CD4-positive, alpha-beta T cell treated with Interleukin-4 for 1 hour (primary cell): ENCODE measurements at places on chromosomes 2 and 18.

DNA sequence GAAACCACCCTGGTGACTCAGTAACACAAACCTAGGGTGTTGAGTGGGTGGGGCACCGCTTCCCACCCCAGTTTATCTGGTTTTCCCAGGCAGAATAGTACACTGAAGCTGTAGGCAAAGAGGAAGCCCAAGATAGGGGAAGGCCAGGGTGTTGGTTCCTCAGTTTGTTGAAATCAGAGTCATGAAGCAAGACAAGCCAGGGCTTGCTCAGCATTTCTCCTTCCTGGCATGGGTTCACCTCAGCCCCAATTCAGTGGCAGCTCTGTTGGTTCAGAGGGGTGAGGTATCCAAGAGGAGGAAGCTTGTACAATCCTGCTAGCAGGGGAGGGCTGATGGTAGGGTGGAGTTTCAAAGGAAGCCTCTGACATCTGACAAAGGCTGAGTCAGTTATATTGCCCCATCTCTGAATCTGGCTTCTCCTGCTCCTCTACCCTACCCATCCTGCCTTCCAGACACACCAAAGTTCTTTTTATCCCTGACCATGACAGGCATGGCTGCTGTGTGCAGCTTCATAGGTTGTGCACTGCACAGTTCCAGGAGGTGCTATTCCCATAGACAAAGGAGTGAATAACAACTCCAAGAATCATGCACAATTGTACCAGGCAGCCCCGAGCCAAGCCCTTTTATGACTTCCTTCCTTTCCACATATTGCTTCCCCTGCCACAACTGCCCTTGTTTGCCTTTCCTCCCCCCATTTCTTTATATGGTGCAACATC is 24.9 kb upstream of the RAB10 start:
- peak; percentile 31 for DNase-seq

- no peak for DNase-seq
Observed at GRCh38 chr18:80205294-80205693, 42.0 kb downstream of the PARD6G start.

DNA sequence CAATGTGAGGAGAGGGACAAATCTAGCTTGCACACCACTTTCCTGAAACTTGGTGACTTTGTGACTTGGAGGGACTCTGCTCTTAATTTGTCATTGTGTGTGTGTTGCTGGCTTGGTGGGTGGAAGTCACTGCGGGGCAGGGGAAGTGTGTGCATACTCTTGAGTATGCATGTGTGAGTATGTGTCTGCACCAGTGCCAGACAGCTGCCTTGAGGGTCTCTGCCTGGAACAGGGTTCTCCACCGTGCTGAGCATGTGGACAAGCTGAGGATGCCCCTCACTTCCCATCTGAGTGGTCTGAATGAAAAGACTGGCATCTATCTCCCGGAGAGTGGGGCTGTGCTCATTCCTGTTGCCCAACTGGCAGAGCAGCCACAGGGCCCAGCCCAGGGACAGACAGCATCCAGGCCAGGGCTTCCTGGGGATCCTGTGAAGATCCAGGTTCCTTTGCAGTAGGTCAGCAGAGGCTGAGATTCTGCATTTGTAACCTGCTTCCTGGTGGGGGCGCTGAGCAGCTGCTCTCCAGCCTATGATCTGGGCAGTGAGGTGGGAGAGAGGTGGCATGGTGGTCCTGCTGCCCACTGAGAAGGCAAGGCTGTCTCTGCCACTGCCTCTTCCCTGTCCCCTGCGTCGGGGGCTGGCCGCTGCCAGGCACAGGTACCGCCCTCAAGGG is 138.9 kb upstream of the HAAO start:
- no peak for DNase-seq

- DNase-seq: peak; percentile 14
Observed at GRCh38 chr2:187138265-187138664, 289.3 kb upstream of the ZSWIM2 start.

- no peak for DNase-seq
Observed at GRCh38 chr2:109233643-109234042, 104.6 kb downstream of the SH3RF3 start.

DNA sequence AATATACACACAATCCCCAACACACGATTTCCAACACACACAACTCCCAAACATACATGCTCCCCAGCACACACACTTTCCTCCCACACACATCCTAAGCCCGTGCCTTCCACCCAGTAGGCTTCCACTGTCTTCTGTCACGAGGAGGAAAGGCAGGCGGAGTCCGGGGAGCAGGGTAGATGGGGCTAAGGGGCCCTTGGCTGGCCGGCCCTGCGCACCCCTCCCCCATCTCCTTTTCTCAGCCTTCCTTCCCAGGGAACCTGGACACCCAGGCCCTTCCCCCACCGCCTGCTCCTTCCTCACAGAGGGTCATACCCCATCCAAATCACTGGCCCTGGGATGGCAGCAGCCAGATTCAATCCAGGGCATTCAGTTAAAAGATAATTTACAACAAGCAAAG is 3.4 kb upstream of the PDCD1 start:
- DNase-seq: no peak

DNA sequence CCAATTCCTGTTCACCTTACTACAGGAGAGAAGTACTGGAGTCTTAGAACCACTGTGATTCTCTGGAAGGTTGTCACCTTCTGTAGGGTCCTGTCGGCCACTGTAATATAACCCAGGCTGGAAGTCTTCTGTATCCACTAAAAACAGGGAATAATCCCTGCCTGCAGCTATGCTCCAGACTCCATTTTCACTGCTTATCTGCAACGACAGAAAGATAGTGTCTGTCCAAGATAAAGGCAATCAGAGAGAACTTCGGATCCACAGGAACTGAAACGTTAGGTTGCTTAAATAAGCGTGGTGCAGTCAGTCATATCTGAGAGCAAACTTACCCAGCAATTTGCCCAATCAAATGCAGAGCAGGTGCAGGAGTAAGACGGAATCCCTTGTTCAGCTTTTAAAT is 34.2 kb downstream of the ALS2 start:
- DNase-seq: no peak

DNA sequence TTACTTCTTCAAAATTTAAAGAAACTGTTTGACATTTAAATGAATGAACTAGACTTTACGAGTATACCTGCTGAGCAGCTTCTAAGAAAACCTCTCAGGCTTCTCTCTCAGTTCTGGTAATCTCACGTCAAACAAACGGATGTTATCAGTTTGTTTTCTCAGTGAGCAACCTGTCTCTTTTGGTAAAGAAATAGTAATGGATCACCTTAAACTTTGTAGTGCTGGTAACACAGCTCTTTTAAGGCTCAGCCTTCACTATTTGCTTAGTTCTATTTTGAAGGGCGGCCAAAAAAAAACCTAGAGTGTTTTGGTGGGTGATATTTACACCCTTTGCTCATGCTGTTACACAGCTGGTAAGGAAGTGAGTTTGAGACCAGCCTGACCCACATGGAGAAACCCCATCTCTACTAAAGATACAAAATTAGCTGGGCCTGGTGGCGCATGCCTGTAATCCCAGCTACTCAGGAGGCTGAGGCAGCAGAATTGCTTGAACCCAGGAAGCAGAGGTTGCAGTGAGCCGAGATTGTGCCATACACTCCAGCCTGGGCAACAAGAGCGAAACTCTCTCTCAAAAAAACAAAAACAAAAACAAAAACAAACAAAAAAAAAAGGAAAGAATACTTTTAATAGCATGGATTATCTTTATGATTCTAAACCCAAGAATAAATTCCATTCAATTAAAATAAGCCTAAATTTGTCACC is 15.9 kb downstream of the FN1 start:
- no peak for DNase-seq

DNA sequence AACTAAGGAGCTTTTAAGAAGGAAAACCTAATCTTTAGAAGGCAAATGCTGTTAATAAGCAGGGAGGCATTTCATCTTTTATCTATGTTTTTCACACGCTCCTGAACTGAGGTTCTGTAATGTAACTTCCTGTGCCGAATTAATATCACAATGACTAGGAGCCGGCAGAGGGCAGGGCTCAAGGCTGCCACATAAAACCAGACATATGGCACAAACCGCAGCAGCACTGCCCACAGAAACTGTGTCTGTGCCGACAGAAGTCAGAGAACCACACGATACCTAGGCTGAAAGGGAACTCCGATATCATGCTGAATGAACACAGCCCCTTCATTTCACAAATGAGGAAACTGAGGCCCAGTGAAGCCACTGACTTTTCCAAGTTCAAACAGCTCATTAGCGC is 112.1 kb downstream of the EIPR1 start:
- DNase-seq: no peak

DNA sequence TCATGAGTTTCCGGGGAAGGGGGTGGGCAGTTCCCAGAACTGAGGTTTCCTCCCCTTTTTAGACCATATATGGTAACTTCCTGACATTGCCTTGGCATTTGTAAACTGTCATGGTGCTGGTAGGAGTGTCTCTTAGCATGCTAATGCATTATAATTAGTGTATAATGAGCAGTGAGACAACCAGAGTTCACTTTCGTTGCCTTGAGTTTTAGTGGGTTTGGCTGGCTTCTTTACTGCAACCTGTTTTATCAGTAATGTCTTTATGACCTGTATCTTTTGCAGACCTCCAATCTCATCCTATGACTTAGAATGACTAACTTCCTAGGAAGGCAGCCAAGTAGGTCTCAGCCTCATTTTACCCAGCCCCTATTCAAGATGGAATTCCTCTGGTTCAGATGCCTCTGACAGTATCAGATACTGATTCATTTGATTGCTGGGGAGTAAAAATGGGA is 447.3 kb downstream of the XIRP2 start:
- DNase-seq: no peak

GRCh38 chr2:33425586-33426031 is 50.8 kb upstream of the RASGRP3 start:
- DNase-seq: no peak

- DNase-seq: no peak
Observed at GRCh38 chr2:218832520-218832919, 917 bp upstream of the PRKAG3 start.

DNA sequence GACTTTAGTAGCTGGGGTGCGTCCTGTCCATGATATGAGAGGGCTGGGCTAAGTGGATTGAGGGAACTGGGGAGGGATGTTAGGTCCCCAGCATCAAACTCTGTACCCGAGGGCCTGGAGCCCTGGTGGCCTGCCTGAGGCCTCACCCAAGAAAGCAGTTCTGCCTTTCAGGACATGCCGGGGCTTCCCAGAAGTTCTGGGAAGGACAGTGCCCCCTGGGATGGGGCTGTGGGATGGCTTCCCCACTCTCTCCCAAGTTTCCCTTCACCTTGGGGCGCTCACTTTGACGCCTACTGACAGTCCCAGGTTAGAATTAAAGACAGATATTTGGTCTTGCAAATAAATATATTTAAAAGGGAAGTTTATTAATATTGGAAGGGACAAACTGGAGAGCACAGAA is 1.8 kb downstream of the OXER1 start:
- DNase-seq: no peak

- DNase-seq: no peak
Observed at GRCh38 chr2:37657471-37657870, 14.0 kb downstream of the CDC42EP3 start.

DNA sequence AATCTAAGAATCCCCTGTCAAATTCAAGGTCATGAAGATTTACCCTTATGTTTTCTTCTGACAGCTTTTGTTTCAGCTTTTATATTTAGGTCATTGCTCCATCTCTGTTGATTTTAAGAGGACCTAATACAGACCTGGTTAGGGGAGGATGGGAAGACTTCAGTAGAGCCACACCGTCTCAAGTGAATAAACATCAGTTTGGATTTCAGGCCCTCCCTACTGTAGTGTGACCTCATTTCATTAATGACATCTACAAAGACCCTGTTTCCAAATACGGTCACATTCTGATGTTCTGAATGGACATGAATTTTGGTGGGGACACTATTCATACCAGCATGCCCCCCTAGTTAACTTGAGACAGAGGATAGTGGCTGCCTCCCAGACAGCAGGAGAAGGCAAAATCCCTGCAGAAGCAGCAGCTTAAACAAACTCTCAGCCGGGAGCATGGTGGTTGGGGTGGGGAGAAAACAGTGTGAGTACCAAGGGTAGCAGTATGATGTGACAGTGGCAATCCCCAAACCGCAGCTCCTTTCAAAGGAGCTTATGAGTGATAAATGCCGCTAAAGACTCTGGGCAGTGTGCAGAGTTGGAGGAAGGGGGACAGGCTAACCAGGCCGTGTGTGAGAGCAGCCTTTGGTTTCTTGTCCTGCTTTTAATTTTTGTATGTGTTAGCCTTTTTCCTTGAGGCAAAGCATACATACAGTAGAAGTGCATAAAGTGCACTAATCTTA is 65.9 kb upstream of the TNP1 start:
- no peak for DNase-seq
